ENCODE measurements at places on chromosomes 4 and X.

DNA sequence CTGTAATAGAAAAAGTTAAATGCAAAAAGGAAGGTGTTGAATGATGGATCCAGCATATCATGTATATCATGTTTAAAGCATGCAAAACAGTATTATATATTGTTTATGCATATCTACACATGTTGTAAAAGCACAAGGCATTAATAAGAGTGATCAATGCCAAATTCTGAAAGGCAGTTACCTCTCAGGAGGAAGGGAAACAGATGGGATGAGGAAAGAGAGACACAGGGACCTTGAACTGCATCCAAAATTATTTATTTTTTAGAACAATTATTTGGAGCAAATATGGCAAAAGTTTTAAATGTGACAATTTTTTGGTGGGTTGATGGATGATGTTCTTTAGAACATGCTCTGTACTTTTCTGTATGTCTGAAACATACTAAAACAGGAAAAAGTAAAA lies 193.4 kb downstream of the CLCN4 start:
- DNase-seq = no peak

GRCh38 chrX:21529771-21530170 lies 128.4 kb downstream of the KLHL34 start:
- DNase-seq = no peak

GRCh38 chrX:78333521-78333920 lies 6.1 kb upstream of the CYSLTR1 start:
- no peak for DNase-seq

GRCh38 chr4:20487852-20488251 lies 212.4 kb upstream of the PACRGL start:
- DNase-seq = no peak

DNA sequence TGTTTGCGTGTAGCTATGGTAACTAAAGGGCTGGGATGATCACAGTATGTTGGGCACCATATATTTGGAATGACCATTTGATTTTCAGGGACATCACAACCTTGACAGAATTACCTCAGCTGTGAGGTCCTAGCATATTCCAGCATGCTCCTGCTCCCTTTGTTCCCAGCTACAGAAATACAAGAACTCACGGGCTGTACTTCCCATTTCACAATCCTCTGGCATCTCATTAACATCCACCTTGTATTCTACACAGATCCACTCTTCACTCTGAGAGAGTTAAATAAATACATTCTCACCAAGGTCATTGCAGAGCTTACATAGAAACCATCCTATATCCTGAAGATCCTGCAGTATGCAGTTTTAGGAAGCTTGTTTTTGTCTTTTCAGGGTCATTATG lies 169.7 kb downstream of the FRMPD4 start:
- no peak for DNase-seq

GRCh38 chr4:148118633-148119032 lies 323.6 kb downstream of the NR3C2 start:
- no peak for DNase-seq

GRCh38 chrX:70969635-70970481 lies 39.0 kb upstream of the SLC7A3 start:
- no peak for DNase-seq

DNA sequence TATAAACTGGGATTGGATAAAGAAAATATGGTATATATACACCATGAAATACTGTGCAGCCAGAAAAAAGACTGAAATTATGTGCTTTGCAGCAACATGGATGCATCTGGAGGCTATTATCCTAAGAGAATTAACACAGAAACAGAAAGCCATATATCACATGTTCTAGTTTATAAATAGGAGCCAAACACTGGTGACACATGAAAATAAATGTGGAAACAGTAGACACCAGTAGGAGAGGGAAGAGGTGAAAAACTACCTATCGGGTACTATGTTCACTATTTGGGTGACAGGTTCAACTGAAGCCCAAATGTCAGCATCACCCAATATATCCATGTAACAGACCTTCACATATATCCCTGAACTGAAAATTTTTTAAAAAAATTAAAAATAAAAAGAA lies 725.1 kb downstream of the C4orf33 start:
- DNase-seq = no peak

DNA sequence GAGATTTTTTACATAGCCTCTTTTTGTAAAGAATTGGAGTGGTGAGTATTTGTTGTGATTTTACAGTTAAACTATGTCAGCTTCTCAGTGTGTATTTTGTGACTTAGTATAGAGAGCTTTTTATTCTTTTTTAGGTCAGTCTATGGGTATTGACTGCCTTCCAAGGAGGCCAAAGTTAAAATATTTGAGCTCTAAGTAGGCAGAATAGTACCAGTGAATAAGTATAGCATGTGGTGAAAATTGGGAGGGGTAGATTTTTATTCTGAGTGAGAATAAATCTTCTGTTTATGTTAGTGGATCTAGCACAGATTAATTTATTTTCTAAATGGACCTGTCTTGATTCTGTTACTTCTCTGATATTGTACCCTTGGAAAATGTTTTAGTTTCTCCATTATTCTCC lies 37.5 kb downstream of the HERC3 start:
- no peak for DNase-seq

DNA sequence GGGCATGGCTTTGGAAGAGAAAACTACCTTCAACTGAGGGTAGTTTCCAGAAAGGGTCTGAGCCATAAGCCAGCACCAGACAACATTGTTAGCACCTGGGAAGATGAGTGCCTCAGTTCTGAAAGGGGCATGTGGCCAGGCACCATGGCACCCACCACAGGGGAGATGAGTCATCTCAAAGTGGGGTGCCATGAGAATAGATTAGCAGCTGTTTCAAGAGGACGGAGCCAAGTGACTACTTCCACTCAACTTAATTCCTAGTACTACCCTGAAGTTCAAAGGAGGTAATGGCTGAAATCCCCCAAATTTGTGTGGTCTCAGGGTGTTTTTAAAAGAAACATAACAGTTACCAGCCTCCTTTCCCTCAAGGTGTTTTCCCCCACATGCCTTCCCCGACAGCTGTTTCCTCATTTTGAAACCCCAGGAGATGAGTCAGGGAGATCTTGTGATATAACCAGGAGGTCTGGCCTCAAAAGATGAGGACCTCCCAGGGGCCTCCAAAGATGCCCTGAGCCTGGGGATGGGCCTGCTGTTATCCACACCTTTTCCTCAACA lies 27.8 kb upstream of the FTHL17 start:
- DNase-seq = no peak

- no peak for DNase-seq
These were observed 20.3 kb upstream of the HMX1 start for GRCh38 chr4:8891646-8892555.

- peak; percentile 15 for DNase-seq
These were observed 264.3 kb downstream of the NPFFR2 start for GRCh38 chr4:72295966-72296557.

DNA sequence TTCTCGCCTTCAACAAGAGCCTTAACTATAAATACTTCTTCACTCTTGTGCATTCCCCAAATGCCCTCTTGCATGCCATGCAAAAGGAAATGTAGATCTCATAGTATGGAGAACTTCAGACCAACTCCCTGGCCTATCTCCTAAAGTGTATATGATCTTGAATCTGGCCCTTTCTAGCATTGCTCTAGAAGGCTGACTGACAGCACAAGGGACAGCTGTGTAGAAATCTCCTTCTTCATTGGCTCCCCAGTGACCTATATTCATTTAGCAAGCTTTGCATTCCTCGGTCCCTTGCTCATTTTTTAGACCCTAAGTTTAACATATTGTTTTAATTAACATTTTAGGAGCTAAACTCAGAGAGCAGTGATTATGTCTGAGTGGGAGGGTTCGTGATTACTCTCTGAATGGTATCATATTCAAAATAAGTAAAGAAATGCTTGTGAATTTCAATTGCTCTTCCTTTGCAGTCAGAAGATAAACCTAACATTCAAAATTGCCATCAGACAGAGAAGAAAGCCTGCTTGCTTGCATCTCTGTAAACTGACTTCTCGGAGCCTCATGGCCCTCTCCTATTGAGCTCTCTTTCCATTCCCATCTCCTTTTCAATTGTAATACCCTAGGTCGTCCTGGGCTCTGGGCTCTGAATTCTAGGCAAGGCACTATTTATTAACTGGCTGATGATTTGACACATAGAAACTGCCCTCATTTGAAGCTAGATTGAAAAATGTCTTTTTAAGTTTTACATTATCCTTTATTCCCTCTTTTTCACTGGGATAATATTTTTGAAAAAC lies 120.3 kb upstream of the PRKG2 start:
- no peak for DNase-seq

DNA sequence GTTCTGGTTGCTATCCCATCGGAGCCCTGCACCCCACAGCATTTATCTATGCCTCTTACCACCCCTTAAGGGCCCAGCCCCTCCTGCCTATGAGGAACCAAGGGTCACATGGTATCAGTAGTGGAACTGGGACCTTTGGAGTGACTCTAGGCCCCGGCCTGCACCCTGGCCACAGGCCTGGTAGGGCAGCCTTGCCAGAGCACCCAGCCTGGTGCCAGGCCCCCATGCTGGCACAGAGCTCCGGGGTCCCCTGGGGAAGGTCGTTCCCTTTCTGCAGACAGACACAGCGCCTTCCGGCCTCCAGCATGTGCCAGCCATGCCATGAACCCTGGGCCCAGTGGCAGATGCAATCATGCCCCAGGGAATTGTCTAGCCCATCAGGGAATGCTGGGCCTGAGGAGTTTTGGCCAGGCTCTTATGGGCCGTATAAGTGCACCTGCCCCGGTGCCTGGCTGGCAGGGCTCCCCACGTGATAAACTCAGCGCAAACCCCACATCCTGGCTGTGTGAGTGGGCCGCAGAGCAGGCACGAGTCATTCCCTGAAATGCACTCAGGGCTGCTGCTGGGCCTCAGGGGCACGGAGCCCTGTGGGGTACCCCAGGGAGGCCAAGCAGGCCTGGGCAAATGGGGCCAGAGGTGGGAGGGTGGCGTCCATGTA lies 19.8 kb upstream of the ADD1 start:
- no peak for DNase-seq

GRCh38 chrX:52577464-52578173 lies 60.8 kb upstream of the XAGE1B start:
- DNase-seq = no peak

GRCh38 chr4:88285235-88285653 lies 883 bp upstream of the PPM1K start:
- no peak for DNase-seq

GRCh38 chrX:128928636-128929035 lies 594.7 kb downstream of the SMARCA1 start:
- DNase-seq = no peak

DNA sequence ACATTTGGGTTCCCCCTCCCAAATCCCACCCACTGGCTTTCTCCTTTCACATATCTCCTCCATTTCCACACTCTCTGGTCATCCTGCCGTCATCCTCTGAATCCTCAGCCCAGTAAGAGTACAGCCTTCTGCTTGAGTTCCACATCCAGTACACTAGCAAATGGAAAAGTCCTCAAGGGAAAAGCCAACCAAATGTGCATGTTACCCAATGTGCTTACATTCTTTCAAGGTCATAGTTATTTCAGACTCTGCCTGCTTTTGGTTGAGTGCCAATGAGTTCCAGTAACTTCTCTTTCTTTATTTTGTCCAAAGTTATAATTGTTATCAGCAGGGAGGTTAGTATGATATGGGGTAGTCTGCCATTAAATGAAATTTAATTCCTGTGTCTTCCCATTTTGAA lies 78.1 kb downstream of the SRPX start:
- no peak for DNase-seq

DNA sequence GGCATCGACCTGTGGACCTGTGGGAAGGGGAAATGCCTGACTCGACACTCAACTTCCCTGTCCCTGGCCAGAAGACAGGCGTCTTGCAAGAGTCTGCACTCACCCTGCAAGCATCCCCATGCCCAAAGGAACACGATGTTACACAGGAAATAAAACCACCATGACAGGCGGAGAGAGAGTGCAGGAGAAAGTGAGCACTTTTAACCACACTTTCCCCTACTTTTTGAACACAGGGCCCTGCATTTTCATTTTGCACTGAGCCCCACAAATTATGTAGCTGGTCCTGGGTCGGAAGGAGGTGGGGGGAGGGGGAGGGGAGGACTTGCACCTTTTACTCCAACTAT lies 13.8 kb upstream of the MAN2B2 start:
- no peak for DNase-seq

GRCh38 chr4:3866813-3867129 lies 100.6 kb downstream of the ADRA2C start:
- DNase-seq = no peak

DNA sequence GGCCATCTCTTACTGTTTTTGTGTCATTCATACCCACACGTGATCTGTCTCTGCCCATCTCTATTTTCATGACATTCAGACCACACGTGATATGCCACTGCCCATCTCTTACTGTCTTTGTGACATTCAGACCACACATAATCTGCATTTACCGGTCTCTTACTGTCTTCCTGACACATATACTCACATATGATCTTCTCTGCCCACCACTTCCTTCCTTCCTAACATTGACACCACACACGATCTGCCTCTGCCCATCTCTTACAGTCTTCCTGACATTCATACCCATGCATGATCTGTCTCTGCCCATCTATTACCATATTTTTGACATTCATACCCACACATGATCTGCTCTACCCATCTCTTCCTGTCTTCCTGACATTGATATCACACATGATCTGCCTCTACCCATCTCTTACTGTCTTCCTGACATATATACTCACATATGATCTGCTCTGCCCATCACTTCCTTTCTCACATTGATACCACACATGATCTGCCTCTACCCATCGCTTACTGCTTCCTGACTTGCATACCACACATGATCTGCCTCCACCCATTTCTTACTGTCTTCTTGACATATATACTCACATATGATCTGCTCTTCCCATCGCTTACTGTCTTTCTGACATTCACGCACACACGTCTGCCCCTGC lies 36.1 kb downstream of the SCML1 start:
- DNase-seq = no peak

- no peak for DNase-seq
These were observed 9.5 kb upstream of the RGN start for GRCh38 chrX:47068720-47069119.

GRCh38 chr4:105741548-105741947 lies 33.0 kb downstream of the GSTCD start:
- no peak for DNase-seq

DNA sequence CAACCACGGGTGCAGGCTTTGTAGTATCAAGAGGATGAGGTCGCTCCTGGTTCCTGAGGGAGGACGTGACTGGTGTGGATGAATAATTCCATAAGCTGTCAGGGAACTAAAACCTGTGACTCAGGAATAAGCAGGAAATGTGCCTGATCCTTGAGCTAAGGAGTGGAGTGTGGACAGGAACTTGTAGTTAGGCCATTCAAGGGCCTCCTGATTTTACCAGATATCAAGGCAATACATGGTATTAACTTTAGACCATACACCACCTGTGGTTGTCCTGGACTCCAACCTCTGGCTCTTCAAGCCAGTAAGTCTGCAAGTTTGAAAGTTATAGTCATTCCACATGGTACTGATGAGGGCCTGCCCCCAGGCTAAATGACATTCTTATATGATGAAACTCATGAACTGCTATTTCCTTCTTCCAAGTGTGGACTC lies 12.1 kb upstream of the ING2 start:
- no peak for DNase-seq

GRCh38 chr4:107705742-107706556 lies 14.1 kb downstream of the PAPSS1 start:
- no peak for DNase-seq

DNA sequence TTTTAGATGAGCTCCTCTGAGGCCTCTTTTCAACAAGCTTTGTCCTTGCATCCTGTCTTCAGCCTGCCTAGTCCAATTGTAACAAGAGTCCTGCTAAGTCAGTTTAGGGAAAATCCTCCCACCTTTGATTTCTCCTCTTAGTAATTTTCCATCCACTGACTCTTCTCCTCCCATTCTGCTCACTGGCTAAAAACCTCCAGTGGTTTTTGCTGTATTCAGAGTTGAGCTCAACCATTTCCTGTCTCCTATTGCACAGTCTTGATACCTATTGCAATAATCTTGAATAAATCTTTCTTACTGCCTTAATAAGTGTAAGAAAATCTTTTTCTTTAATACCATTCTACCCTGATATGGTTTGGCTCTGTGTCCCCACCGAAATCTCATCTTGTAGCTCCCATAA lies 117.8 kb upstream of the ENPP6 start:
- DNase-seq = no peak
